HEK293T (cell line): ENCODE measurements at places on chromosomes 1 and 21.

GRCh38 chr1:40241362-40241761, 6.4 kb upstream of the TMCO2 start:
- DNase-seq = no peak

- DNase-seq = no peak
Observed at GRCh38 chr1:76501136-76501535, 366.1 kb upstream of the ST6GALNAC5 start.

DNA sequence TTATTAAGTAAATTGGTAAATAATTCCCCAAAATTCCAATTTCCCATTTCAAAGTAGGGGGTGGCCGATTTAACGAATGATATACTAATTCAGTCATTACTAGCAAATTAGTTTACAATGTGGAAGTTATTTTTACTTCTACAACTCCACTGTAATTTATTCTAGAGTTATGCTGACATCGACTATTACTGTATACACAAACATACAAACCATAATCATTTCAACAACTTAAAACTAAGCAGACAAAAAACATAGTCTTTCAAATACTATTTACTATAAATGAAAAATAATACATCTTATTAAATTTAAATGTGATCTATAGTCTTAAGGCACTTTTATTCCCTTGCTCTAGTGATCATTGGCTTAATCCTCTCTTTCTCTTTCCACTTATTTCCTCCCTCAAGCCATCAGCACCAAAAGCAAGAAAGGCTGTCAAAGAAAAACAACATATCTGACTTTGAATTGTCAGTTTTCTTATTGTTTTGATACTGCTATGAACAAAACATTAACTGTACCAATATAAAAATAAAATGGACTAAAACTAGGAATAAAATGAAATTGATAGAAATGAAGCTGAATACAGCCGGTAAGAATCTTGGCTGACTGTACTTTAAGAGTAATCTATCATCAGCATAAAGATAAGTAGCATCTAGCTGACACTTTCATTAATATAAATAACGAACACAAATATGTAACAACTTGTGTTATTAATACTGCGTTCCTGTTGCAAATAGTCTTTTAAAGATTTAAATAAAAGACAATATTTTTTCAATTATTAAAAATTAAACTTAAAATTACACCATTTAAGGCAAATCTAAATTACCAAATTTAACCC, 4.1 kb downstream of the CDC42BPA start:
- DNase-seq = no peak

GRCh38 chr1:66770694-66771093, 18.4 kb downstream of the DYNLT5 start:
- no peak for DNase-seq

DNA sequence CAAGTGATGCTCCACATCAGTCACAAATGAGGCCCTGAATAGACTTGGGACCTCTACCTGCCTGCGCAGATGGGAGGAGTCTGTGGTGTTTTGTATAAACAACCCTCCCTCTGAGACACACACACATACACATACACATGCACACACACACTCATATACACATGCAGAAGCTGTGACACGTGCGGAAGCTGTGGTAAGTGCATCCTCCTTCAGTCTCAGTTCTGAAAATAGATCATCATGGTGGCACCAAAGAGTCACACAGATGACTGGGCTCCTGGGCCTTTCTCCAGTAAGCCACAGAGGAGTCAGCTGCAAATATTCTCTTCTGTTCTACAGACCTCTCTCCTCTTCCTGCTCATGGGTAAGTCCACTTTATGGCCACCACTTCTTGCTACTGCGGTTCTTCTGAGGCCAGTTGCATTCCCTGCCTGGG, at the start of gene LY9:
TSS of gene LY9 (plus strand) at position 224 of the 433 bp plus-strand sequence. CDS start at position 238, 14 bp downstream.
- DNase-seq = no peak

DNA sequence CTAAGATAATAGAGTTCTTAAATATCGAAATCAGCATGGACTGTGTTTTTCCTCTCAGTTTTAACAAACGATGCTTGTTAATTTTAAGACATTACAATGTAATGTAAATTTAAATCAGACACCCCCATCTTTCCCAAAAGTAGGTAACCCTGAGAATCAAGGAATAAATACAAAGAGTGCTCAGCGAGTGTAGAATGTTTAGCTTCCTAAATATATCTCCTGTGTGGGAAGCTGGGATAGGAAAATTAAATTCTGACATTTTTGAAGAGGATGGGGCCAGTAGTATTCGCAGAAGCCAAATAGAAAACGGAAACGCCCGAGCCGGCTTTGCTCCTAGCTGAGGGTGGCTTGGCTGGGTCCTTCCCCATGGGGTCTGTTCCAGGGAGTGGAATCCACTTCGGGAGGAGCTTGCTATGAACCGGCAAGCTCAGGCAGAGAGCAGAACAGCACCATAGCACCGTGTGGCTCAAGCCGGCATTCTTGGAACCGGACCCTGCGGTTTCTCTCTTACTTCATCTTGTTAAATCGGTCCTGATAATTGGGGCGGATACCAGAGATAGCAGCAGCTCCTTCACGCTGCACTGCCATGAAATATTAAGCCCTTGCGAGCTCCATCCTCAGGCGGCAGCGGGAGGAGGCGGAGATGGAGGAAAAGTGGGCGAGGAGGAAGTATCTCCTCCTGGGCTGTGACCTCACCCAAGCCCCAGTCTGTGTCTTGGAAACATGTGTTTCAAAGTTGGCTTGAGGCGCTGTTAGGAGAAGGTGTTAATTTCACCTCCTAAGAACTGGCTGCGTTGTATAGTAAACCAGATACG, 24.9 kb downstream of the MAP3K7CL start:
- DNase-seq = peak; percentile 57

- DNase-seq = no peak
Observed at GRCh38 chr21:38297194-38297631, 40.4 kb downstream of the KCNJ15 start.

- no peak for DNase-seq
Observed at GRCh38 chr1:186426118-186426517, 34.8 kb downstream of the PDC start.

- no peak for DNase-seq
Observed at GRCh38 chr1:201670517-201670916, 131.6 kb downstream of the NAV1 start.

GRCh38 chr21:42414553-42414927, 10.8 kb downstream of the UBASH3A start:
- DNase-seq = no peak

GRCh38 chr1:218273762-218274479, 11.2 kb upstream of the RRP15 start:
- no peak for DNase-seq

- no peak for DNase-seq
Observed at GRCh38 chr1:180964595-180964994, 51.9 kb downstream of the KIAA1614 start.

GRCh38 chr1:80250573-80251168, 1244.1 kb upstream of the ADGRL4 start:
- peak; percentile 8 for DNase-seq

DNA sequence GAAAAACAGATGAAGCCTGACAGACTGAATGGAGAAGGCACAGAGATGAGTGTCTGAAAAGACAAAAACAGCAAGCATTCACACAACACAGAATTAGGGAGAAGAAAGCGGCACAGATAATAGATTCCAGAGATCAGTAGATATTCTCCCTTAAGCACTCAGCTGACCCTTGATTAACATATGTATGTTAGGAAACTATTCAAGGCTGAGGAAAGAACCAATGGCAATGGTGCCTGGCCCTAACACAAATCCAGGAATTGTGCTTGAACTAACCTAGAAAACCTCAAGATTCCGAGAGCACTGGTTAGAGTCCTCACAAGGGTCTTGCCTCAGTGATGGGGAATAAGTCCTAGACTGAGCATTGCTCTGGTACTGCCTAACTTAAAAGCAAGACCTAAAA, 30.9 kb downstream of the KCNT2 start:
- DNase-seq = no peak

GRCh38 chr1:235075048-235075776, 53.4 kb downstream of the TOMM20 start:
- DNase-seq = no peak

DNA sequence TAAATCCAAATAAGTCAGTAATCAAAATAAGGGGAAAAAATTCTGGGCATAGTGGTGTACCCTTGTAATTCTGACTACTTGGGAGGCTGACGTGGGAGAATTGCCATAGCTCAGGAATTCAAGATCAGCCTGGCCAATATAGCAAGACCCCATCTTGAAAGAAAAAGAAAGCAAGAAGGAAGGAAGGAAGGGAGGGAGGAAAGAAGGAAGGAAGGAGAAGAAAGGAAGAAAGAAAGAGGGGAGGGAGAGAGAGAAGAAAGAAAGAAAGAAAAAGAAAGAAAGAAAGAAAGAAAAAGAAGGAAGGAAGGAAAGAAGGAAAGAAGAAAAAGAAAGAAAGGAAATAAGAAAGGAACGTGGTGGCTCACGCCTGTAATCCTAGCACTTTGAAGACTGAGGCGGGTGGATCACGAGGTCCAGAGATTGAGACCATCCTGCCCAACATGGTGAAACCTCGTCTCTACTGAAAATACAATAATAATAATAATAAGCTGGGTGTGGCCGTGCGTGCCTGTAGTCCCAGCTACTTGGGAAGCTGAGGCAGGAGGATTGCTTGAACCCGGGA, 64.5 kb upstream of the ROR1 start:
- DNase-seq = no peak

DNA sequence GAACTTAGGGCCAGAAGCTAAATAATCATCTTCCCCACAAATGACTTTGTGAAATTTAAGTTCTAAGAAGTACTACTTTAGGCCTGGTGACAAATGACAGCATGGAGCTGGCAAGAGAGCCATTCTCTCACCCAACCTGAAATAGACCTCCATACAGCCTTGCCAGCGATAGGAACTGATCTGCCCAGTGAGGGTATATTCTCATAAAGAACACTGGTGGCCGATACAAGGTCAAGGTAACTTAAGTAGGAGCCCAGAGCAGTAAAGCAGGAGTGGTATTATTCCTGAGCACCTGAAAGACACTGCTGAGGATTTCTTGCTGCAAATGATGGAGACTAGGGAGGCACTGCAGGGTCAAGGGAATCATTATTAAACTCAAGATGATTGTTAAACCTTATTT, 2.6 kb upstream of the TTLL7 start:
- DNase-seq = no peak

GRCh38 chr1:201608635-201609395, 69.9 kb downstream of the NAV1 start:
- DNase-seq = no peak

- no peak for DNase-seq
Observed at GRCh38 chr21:23706431-23706830, 1900.8 kb downstream of the MRPL39 start.

GRCh38 chr1:220307607-220308006, 35.4 kb upstream of the RAB3GAP2 start:
- DNase-seq = no peak

DNA sequence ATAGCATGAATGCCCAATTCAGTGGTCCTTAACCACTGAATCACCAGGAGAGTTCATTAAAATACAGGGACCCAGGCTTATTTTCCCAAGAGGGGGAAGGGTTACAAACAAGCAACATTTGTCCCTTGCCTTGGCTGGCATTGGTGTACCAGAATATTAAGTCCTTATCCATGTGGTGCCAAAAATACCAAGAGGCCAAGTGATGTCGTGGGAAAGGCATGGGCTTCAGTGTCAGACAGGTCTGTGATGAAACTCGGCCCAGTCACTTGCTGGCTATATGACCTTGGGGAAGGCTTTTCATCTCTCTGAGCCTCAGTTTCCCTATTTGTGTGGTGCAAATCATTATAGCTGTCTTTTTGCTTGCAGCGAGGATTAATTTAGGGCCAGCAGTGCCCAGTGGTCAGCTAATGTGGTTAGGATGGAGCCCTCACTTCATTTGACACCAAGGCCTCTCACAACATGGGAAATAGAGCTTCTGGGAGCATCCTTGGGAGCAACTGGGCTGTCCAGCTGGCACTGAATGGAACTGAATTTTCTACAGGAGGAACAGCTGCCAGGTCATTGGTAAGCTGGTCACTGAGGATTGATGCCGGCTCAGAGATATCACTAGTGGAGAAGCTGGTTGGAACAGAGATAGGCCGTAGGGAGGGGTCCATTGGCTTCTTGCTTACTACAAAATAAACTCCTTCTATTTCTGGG, 77.2 kb upstream of the PPP2R5A start:
- DNase-seq = no peak

DNA sequence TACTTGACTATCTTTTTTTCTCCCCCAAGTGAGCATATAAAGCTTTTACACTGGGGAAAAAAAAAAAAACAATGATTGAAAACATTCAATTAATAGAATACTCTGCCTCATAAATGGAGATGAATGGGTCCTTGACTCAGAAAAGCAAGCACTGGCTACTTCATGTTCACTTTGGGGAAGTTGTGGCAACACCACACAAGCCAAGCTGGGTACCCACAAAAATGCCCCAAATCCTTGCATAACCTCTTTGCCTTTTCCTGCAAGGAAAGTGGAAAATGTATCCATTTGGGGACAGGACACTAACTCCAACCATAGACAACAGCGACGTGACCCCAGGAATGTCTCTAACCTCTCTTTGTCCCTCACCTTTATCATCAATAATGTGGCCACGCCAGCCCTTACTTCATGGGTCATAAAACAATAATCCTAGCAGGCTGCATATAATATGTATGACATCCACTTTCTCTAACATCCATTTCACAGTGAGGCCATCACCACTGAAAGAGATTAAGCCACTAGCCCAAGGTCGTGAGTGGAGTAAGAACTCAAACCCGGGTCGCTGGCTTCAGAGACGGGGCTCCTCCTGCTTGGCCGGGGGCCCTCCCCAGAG, 2.3 kb downstream of the ECE1 start:
- no peak for DNase-seq

- no peak for DNase-seq
Observed at GRCh38 chr1:80212948-80213347, 1206.4 kb upstream of the ADGRL4 start.

DNA sequence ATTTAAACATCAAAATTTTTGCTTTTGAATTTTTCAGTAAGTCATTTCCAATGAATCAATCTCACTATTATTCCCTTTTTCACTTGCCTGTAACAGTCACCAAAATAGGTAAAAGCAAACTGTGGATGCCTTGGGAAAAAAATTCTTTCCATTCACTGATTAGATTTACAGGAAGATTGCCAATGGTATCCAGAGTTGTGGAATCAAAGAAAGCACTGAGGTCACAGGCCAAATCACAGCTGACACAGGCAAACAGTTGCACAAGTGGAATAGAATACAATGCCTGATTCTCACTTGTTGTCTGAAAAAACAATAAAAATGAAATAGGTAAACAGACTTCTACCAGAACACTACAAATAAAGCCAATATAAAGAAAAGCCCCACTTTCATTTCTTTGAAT, 48.4 kb downstream of the LTN1 start:
- DNase-seq = no peak

GRCh38 chr1:26578167-26578566, 48.6 kb downstream of the RPS6KA1 start:
- DNase-seq = no peak

- no peak for DNase-seq
Observed at GRCh38 chr1:160835751-160836150, 26.9 kb downstream of the CD244 start.

GRCh38 chr1:245588116-245588639, 433.4 kb downstream of the KIF26B start:
- no peak for DNase-seq

DNA sequence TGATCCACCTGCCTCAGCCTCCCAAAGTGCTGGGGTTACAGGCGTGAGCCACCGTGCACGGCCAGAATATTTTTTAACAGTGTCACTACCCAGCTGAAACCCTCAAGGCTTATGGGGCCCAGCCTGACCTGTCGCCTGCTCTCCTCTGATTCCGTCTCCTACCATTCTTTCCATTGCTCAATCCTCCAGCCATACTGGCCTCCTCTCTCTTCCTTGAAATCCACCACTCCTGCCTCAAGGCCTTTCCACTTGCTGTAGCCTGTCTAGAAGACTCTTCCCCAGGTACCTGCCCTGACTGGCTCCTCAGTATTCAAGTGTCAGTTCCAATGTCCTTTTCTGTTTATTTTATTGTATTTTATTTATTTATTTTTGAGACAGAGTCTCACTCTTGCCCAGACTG, 53.9 kb downstream of the YARS1 start:
- no peak for DNase-seq
